ENCODE measurements at places on chromosomes 5 and 9. TPM values are rescaled to one million over a fixed set of nuclear protein-coding genes. Genes with fewer than 3 reads are reported as not detected.
A peak's percentile ranks its signal among the peaks of the same experiment; 100 is the strongest.

FBN2 gene
- 33.0 TPM for total RNA-seq

UAP1L1 gene
- total RNA-seq, result 35.9 TPM

PCDHGA10 gene
- total RNA-seq, result 24.8 TPM

SPARC gene
- 4,600 TPM for total RNA-seq

VLDLR gene
- 10.1 TPM for total RNA-seq

GPR150 gene
- 0.29 TPM for total RNA-seq

CENPK gene
- 11.9 TPM for total RNA-seq

FOXI1 gene
- total RNA-seq, result not detected

DNA sequence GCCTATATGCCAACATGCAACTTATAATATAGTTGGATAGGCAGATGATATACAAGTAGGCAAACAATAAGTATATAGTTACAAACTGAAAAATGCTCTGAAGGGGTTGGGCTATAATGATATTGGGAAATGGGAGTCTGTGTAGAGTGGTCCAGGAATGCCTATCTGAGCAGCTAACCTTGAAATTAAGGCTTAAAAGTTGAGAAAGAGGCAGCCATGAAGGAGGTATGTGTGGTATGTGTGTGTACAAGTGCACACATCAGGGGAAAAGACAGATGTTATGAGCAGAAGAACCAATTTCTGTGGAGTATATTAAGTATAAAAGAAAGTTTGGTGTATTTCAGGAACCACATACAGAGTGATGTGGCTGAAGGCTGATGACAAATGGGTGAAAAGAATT lies 154.9 kb upstream of the PAPPA start:
- DNase-seq, result no peak

DNA sequence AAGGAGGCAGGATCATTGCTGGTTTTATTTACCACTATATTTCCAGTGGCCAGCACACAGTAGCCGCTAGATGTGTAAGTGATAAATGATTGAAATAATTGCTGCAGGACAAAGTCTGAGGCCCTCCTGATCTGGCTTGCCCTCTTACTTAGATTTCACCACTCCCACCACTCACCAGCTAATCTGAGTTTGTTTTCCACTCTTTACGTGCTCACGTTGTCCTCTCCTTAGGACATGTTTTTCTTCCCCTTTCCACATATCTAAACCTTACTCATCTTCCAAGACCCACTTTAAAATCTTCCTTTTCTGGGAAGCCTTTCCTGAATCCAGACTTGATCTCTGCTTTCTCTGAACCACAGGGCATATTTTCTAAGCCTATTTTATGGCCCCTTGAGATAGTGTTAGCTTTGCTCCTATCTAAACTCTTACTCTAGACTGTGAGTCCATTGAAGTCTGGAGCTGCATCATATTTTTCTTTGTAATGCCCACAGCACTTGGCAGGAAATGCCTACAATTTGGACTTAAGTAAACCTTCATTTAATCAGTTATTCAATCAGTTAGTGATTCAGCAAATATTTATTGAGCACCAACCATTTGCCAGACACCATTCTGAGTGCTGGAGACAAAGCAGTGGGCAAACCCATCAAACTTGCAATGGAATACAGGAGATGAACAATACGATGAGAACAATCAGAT lies 2.4 kb downstream of the TLR4 start:
- DNase-seq, result no peak

GRCh38 chr5:177423671-177424070 lies 2.8 kb upstream of the GRK6 start:
- no peak for DNase-seq

- peak; percentile 62 for DNase-seq
These were observed 8.8 kb downstream of the GRIN1 start for GRCh38 chr9:137147793-137148160.

DNA sequence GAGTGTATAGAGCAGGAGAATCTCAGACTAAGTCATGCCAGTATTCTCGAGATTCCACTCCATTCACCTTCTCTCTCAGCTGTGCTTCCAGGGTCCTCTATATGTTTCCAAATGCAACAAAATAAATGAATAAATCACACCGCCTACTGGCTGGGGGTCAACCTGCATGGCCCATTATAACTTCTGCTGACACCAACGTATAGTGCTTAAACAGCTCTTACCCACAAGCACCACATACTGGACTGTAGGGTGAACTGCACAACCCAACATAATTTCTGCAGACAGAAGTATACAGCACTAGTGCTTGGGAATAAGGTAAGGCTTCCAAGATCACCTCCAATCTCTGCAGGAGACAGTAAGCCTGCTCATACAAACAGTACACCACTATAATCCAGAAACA lies 33.1 kb upstream of the HTR4 start:
- no peak for DNase-seq

DNA sequence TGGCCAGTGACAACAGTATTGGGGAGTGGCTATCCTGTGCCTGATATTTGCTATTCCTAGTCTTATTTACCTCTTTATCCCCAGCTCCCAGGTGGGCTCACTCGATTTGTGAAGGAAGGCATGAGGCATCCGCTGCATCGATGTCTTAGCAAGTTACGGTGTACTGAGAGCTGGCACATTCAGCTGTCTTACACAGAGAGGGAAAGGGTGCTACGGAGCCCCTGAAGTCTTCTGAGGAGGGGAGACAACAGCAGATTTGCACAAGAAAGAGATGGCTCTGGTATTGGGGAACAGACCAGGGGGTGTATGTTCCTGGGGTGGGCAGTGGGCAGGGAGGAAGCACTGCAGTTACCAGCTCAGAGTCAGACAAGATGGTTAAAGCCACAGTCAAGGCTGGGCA lies 172.6 kb downstream of the FGF18 start:
- no peak for DNase-seq

- DNase-seq, result no peak
These were observed 141.6 kb downstream of the ADCY2 start for GRCh38 chr5:7537573-7537972.

DNA sequence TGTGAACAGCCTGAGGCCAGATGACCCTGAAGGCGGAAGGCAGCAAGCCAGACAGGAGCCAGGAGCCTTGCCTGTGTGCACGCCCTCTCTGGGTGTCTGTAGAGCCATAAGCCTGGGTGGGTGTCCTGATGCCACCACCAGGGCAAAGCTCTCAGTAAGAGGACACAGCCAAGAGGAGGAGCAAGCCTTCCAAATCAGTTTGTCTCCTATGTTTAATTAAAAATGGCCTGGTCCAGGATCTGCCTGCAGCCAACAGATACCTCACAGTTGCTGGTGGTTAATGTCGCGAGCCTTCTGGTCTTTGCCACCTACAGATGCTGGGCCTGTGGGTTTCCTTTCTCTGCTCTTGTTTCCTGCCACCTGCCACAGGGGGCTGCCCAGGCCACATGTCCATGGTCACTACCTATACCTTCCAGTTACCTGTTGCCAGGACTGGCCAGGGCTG lies 56.9 kb downstream of the SYK start:
- DNase-seq, result no peak

DNA sequence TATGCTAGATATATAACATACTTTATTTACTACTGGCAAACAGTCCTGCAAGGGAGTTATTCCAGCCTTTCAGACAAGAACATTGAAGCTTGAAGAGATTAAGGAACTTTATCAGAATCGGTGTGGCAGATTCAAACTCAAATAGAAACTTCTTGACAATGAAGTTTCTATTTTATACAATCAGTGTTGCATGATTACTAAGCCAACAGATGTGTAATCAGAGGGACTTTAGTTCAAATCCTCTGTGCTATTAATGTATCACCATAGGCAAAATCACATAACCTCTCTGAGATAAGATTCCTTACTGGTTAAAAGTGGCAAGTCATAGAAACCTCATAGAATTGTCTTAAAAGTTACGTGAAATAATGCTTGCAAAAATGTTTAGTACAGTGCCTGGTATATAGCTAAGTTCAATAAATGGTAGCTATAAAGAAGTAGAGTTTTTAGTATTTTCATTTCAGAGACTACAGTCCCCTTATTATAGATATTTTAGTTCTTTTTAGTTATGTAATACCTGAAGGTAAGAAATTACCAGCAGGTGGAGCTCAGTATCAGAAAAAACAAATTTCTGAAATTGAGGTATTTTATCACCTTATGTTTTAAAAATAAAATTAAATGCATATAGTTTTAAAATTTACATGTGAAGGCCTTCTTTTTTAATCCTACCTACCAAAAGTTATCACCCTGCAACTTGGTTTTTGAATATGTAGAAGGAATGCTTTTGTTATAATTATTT lies 172.1 kb downstream of the FER start:
- no peak for DNase-seq

DNA sequence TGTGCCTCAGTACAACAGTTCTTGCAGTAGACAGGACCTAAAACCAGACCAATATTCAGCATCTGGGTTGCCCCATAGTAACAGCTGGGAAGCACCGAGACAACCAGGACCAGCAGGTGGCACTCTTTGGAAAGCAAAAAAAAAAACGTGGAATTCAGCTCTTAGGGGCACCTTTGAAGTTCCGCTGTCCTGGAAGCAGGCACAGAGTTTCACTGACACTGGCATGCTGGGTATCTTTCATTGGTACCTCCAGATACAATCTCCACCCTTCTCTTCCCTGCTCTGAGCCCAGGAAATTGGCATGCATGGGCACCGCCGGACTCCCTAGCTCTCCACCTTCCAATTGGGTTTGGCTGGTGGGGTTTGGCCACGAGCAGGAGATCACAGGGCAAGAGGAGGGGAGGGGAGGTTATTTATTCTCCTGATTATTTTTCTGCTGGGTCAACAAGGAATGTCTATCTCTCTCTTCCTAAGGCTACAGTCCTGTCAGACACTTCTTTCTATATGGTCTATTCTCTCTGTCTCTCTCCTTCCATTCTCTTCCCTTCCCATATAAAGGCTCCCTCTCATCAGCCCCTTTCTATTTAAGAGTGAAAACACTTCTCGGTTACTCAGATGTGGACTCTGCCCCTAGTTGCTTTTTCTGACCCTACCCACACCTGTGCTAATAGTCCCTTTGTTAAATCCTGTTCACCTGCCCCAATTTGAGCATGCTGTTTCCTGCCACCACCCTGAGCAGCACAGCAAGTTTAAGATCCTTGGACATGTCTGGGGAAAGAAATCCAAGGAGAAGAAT lies 1.9 kb upstream of the IDNK start:
- DNase-seq, result peak; percentile 92

DNA sequence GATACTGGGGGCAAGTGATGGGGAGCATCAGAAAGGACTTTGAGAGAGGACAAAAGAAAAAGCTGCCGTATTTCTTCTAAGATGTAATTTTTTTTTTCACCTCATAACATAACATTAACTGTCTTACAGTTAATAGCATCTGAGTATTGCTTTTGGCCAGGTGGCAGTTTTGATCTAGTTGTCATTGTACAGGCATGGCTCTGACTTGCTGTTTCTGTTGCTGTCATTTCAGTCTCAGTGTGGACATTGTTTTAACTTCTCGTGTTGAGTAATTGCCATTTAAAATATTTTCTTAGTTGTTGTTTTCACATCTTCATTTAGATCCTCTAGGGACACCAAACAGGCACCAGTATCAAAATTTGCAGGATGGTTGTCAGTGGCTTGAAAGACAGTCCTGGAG lies 12.4 kb downstream of the SMAD5 start:
- no peak for DNase-seq

DNA sequence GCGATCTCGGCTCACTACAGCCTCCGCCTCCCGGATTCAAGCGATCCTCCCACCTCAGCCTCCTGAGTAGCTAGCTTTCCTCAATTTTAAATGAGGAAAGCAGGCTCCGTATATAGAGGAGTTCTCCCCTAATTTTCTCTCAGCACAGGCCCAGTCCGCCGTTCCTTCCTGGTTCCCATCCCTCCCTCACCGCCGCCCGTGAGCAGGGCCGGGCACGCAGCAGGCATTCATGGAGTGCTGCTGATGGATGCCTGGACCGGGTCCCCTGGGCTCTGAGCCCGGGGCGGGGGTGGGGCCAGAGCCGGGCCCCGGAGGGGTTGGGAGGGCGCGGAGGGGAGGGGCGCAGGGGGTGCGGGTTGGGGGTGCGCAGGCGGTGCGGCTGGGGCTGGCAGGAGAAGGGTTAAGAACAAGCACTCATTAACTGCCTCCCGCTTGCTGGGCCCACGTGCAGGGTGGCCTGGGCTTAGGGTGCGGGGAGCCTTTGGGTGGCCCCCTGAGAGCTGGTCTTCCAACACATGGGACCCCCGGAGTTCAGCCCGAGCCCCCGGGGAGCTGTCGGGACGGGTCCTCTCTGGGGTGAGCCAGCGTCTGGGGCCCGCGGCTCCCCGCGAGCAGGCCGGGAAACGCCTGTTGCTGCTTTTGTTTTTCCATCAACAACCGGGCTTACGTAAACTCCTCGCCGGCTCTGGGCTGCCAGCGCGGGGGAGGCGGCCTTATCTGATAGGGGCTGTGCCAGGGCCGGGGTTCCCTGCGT lies 33.7 kb downstream of the LHX2 start:
- DNase-seq, result peak; percentile 90

DNA sequence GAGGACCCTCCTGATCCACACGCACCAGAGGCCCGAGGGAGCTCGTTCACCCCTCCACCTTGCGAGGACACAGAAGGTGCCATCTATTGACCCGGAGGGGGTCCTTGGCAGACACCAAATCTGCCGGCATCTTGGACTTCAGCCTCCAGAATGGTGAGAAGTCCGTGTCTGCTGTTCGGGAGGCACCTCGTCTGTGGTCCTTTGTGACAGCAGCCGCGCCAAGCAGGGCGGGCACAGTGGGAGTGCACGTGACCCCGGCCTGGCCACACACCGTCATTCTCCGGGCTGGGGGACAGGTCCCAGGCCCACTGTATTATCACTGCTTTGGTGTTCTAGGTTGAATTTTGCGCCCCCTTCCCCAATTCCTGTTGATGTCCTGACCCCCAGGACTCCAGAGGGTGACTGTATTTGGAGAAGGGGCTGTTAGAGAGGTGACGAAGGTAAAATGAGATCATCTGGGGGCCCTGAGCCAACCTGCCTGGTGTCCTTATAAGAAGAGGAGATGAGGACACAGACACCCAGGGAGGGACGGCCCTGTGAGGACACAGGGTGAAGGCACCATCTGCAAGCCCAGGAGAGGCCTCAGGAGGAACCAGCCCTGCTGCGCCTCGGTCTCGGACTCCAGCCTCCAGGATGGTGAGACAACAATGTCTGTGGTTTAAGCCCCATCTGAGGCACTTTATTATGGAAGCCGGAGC lies 15.7 kb downstream of the LPCAT1 start:
- no peak for DNase-seq

DNA sequence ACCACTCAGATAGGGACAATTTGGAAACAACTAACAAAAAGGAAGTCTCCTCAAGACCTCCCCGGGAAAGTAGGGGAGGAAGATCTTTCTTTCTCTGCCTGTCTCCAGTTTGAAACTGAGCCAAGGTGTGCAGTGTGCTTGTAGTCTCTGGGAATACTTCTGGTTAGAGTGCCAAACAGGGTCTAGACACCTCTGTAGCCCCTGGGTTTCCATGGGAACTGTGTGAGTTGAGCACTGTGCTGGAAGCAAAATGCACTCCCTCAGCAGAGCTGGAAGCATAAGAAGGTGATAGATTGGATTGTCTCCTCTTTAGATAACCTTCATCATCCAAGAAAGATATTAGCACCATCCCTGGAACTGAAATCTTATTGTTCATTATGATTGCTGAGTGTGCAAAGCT lies 129.2 kb upstream of the TNPO1 start:
- no peak for DNase-seq

DNA sequence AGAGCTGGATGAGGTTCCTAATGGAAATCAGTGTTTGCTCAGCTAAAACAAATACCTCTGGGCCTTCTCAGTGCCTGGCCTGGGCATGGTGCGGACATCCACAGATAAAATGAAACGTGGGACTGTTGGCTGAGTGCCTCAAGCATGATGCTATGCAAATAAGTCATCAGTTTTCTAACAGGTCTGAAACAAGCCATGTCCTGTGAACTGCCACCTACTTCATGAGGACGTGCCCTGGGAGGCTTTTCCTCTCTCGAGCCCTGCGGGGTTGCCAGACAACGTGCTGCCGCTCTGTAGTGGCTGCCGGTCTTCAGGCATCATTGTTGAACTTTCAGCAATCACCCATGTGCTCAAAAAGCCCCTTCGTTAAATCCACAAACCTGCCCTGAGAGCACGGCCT lies 240.4 kb upstream of the IRX2 start:
- no peak for DNase-seq

All from osteoblast (primary cell).